ENCODE measurements at places on chromosomes 6 and 20.

- no peak for DNase-seq
These were observed 789.2 kb upstream of the SLC35B3 start for GRCh38 chr6:9224539-9224938.

GRCh38 chr20:19193349-19193748 is 19.1 kb upstream of the SLC24A3 start:
- no peak for DNase-seq

DNA sequence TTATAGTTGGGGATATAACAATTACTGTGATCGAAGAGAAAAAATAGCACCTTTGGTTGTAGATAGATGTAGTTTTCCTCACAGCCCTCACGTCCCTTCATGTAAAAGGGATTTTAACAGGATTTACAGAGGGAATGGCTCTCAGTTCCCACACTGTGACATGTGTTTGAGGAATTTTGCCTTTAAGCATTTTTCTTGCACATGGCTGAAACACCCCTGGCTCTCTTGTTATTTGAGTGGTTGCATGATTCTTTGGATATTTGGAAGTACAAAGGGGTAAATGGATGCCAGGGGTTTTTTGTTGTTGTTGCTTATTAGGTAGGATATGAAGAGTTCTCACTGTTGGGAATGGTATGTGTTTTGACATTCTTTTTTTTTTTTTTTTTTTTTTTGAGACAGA is 48.2 kb downstream of the JAG1 start:
- DNase-seq, result no peak

- no peak for DNase-seq
These were observed 227.3 kb upstream of the QKI start for GRCh38 chr6:163187201-163187600.

- no peak for DNase-seq
These were observed 3.2 kb downstream of the CEP162 start for GRCh38 chr6:84224251-84224650.

- no peak for DNase-seq
These were observed 33.4 kb downstream of the TRAF3IP2 start for GRCh38 chr6:111572216-111572706.

DNA sequence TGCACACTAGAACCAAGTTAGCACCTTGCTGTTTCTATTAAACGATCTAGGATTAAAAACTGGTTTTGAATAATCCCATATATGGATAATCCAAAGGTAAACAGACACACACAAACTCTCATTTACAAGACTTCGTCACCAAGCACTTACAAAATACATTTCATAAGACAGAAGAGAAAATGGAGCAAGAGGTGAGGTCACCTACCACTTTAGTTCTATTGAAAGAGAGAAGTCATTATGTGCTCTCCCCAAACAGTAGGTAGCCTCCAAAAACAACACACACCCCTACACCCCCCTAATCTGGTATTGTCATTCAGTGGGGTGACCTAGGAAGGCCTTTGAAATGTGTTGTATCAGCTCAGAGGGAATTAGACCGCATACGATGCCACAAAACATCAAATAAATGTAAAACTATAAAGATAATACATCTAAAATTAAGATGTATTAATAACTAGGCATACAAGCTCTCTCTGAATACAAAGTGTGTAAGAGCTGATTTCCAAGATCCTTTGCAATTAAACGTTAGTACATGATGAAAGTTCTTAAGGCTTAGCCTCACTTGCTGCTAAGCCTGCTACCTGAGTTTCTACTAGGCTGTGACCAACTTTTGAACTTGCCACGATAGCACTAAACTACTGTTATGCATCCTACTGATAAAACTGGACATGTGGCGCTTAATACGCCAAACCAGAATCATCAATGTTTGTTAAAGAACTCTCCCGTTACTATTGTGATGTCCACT is 1.6 kb downstream of the SRPK1 start:
- no peak for DNase-seq

- no peak for DNase-seq
These were observed 36.5 kb upstream of the MLN start for GRCh38 chr6:33840048-33840926.

GRCh38 chr6:15356179-15356578 is 110.3 kb downstream of the JARID2 start:
- no peak for DNase-seq

DNA sequence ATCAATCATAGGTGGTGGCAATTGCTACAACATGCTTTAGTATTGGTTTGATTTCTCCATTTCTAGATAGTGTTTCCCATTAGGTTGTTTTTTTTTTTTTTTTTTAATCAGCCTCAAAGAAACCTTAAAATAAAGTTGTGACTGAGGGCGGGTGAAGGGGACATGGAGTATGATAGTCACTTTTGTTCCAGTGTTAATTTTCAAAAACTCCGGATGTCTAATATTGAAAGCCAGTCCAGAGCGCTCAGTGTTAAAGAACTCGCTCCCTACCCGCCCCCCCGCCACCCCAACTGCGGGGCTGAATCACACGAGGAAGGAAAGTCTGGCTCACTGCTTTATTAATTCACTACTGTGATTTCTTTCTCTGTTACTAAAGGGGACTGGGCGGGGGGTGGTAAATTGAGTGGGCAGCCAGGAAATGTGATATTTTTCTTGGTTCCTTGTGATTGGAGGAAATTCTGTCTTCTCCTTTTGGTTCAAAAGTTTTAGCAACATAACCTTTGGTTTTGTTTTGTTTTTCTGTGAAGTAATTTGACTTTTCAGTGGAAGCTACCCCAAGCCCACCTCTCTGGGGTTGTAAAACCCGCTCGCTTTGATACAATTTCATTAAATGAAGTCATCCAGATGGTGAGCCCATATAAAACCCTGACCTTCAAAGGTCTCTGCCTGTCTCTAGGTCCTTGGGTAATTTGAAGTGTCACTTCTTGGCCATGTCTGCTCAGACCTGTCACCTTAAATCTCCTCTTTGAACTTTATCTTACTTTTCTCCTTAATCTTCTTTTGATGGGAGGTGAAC is 38.0 kb downstream of the TNFAIP3 start:
- DNase-seq, result no peak

GRCh38 chr6:54770328-54770727 is 76.2 kb upstream of the FAM83B start:
- no peak for DNase-seq

GRCh38 chr6:112576423-112576822 is 229.3 kb downstream of the RFPL4B start:
- no peak for DNase-seq

GRCh38 chr20:62875419-62876361 is 14.1 kb upstream of the TCFL5 start:
- DNase-seq, result peak; percentile 87

GRCh38 chr20:11057624-11058023 is 383.8 kb upstream of the JAG1 start:
- DNase-seq, result no peak

DNA sequence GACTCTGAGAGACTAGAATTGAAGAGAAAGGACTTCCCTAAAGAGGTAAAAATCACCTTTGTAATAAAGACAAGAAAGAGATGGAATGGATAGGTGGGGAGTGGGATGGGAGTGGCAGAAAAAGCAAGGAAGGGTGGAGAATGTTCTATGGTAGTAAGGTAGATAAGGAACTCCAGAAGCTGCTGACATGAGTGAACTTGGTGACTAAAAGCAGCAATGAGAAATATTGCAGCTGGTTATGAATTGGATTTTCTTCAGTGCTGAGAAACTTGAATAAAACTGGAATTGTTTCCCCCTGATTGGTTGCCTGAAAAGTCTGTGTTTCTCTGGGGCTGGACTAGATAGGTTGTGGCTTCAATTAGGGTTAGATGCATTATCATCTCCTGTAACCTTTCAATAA is 15.7 kb upstream of the DTNBP1 start:
- DNase-seq, result no peak

DNA sequence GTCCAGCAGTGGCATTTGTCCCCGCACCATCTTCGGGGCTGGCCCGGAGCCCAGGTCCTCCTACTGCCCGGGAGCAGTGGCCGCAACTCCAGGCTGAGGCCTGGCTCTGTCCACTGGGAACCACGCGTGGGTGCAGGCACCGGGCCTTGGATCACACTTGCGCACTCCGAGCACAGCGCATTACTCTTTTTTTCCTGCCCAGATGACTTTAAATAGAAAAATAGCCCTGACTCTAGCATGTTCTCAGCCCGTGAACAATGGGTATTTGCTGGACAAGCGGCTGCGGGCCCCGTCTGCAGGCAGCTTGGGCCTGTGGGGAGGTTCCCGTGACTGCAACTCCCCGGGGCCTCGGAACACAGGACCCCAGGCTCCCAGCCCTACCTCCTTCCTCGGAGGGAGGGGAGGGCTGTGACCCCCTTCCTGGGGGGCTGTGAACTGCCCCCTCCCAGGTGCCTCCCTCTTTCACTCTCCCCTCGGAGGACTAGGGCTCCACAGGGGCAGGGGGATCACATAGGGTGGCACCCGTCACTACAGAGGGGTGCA is 162.2 kb downstream of the TBXT start:
- no peak for DNase-seq

GRCh38 chr6:90131614-90132423 is 164.8 kb downstream of the BACH2 start:
- DNase-seq, result no peak

GRCh38 chr20:17958373-17959256 is 10.0 kb downstream of the SNX5 start:
- DNase-seq, result no peak

DNA sequence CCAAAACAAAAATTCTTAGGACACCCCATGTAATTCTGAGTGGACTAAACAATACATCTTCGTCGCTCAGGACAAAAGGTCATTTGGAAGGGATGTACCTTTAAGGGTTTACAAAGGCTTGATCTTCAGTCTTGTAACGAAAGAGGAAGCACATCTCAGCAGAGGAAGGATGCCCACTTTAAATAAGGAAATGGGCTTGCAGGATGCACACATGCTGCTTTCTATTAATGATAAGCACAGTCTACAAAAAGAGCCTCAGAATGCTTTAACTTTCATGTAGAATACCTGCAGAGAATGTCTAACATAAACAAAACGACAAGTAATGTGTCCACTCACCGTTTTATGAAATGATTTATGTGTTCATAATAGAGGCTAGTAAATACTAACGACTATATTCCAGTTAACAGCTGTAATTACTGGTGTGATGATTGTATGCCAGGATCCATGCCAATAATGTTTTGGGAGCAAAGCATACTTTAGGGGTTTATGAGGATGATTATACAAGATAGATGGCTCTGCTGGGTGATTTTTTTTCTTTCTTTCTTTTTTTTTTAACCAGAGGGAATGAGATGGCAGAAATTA is 216.9 kb downstream of the GMDS start:
- no peak for DNase-seq

DNA sequence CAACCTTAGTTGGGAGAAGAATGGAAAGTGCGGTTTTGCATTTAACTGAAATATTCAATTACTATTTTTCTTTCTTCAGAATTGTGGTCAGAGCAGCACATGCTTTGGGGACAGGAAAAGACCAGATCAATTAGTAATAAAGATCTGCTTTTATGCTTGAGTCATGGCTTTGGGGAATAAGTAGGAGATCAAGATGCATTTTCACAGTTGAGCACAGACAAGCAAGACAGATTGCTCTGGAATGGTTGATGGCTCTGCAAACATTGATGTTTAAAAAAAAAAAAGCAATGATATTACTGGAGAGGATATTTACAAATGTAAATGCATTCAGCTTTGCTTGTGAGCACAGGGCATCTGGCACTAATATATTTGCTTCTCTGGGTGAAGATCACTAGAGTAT is 224.4 kb upstream of the SASH1 start:
- DNase-seq, result no peak

- no peak for DNase-seq
These were observed 391 bp downstream of the MAPRE1 start for GRCh38 chr20:32819992-32820697.
